ENCODE measurements at places on chromosomes 11 and 22.

DNA sequence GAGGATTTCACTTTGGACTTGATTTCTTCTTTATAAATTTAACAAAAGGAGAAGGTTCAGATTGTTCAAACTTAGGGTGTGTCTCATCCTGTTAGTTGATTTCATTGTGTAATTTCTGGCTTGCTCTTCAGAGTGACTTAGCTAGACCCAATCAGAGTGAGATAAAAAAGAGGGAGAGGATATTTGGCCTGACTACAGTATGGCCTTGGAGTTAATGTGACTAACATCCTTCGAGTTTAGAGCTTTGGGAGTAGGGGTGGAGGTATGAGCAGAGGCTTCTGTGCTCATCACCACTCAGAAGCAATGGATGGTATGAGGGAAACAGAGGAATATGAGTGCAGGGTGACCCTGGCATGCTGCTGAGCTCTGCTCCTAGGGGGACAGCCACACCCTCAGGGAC, 114.2 kb downstream of the ME3 start:
- DNase-seq = no peak

DNA sequence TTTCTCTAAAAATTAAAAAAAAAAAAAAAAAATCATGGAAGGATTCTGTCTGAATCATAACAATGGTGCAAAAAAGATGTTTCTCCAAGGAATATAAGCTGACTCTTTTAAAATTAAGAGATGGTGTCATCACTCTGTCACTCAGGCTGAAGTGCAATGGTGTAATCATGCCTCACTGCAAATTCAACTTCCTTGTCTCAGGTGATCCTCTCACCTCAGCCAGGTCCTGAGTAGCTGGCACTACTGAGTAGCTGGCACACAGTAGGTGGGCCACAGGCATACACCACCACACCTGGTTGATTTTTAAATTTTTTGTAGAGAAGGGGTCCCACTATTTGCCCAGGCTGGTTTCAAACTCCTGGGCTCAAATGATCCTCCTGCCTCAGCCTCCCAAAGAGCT, 54.8 kb upstream of the YPEL1 start:
- DNase-seq = no peak

DNA sequence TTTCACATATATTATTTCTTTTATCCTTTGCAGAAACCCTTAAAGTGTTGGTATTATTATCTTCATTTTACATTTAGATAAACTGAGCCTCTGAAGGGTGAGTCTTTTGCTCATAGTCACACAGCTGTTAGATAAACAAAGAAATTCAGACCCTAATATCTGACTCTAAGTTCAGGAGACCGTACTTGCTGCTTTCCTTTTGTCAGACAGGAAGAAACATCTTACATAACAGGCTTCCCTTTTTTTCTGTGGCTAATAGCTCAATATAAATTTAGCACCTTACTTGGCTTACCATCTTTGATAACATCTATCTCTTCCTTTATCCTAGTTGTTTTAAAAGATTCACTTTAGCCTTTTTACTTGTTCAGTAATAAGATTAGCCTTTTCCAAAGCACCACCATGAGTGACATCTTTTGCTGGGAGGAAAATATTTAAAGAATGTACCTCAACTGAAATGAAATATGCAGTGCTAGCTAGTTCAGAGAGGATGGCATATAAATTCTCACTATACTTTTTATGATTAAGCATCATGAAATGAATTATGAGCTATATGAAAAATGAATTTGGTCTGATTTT, 128.6 kb downstream of the WNT11 start:
- no peak for DNase-seq

DNA sequence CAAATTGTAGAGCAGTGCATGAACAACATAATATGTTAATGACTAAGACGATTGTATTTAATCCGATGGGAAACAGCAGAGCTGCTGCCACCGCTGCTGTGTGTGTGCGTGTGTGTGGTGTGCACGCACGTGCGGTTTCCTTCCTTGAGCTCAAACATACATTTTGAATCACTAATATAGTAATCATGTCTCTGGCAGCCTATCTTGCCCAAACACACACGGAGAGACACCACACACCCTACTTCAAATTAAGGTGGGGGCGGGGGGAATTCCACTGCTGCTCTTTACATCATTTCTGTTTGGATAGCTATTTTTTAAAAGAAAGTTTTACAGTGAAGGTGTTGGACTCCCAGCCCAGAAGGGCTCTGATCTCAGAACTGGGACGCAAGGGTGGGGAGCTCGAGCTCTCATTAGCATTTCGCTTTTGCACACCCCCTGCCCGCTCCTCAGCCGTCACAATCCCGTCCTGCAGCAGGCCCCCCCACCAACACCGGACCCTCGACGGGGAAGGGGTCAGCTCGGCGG, 651 bp upstream of the FAM83F start:
- DNase-seq = peak; percentile 96

GRCh38 chr11:89660234-89660633, 49.9 kb upstream of the TRIM77 start:
- no peak for DNase-seq

- no peak for DNase-seq
Observed at GRCh38 chr22:40511604-40512003, 124.9 kb downstream of the MRTFA start.

DNA sequence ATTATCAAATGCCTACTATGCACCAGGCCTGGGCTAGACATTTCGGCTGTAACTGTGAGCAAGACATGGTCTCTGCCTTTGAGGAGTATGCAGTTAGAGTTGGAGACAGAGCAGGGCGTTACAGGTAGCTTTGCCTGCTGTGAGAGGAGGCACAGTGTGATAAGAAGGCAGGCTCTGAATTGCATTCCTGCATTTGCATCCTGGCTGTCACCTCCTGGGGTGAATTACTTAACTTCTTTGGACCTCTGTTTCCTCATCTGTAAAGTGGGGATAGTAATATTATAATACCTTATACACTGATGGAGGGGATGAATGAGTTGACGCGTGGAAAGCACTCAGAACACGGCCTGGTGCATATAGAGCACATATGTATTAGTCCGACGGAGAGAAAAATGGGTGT, 118.1 kb upstream of the ARHGAP20 start:
- no peak for DNase-seq

GRCh38 chr22:29951791-29952413, 68.9 kb downstream of the MTMR3 start:
- peak; percentile 98 for DNase-seq

DNA sequence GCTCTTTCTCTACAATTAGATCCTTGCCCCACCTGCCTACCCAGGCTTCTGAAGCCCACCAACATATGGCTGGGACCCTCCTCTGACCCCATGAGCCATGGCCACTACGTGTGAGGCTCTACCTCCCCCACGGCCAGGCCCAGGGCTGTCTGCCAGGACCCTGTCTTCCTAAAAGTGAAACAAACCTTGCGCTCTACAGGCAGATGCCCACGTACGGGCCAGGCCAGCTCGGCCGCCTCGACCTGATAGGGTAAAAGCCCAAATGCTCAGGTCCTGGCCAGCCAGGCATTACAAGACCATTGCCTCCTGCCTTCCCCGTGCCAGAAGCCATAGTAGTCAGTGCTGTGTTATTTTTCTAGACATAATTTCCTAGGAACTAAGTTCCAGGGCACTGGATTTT, 1496.4 kb downstream of the BRD1 start:
- no peak for DNase-seq

All from erythroblast (primary cell).